IMR-90 (cell line): ENCODE measurements at places on chromosomes 5 and 9. TPM values are rescaled to one million over a fixed set of nuclear protein-coding genes. Genes with fewer than 3 reads are reported as not detected.

DNA sequence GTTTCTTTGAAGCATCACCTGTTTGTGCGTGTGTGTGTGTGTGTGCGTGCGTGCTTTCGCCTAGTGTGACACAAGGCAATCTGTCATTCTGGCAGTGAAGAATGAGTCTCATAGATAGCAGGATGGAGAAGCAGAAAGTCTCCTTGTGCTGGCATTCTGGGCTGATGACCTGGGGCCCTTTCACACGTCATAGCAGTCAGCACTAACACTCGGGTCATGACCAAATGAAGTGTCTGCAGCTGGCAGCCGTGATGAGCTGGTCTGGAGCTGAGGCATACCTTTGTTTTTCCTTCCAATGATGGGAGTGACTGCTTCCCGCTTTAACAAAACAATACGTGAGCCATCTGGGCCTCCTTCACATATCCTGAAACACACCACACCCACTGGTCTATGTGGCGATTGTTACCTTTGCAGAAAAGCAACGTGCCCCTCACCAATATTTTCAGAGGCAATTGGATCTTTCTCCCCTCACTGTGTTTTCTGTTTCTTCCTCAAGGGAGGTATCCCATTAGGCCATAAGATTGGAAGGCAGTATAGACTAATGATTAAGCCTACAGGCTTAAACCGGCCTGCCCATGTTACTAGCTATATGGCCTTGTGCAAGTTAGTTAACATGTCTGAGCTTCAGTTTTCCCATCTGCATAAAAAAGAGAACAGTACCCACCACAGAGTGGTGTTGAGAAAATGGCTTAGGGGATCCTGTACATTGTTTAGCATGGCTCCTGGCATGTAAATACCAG lies 88.8 kb downstream of the SREK1 start:
- DNase-seq = peak; percentile 55

DNA sequence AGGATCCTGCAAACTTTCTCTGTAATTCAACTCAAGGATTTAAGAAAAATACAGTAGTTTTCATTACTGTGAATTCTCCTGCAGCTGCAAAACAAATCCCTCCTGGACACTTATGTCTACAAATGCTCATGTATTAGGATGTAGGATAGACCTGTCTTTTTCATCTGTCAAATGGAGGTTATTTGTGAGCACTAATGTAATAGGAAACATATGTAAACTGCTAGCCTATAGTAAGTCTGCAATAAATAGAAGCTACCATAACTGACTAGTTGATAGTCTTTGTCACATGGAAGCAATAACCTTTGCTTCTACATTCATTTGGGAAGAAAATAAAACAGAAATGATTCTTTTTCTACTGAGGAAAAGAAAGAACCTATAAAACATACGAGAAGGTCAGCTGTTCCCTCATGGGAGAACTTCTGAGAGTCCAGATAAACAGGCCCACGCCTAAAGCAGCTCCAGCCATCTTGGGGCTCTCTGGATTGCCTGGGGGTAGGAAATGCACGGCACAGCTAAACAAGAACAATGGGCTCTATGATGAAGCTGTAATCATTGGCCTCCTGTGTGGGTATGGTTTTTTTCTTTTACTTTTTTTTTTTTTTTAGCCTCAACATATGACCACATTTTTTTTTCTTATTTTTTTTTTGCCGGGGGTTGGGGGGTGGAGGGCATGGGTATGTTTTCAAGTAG lies 6.2 kb downstream of the KCNV2 start:
- DNase-seq = no peak

- DNase-seq = no peak
Measured at GRCh38 chr5:5203451-5203850, 63.3 kb downstream of the ADAMTS16 start.

- no peak for DNase-seq
Measured at GRCh38 chr5:168274406-168274805, 17.0 kb upstream of the WWC1 start.

DNA sequence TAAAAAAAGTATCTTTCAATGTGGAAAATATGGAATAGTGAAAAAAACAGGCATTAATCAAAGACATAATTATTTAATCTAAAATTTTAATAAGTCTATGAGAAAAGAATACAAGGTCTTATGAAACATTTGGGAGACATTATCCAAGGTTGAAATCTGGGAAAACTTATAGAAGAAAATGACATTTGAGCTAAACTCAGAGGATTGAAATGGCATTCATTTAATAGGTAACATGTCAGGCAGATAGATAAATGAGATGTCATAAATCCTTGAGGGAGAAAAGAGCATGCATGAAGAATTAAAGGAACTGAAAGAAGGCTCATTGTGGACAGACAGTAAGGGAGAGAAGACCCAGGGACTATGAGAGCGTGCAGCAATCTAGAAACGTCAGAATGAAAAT lies 284.4 kb downstream of the PRR16 start:
- DNase-seq = no peak

DNA sequence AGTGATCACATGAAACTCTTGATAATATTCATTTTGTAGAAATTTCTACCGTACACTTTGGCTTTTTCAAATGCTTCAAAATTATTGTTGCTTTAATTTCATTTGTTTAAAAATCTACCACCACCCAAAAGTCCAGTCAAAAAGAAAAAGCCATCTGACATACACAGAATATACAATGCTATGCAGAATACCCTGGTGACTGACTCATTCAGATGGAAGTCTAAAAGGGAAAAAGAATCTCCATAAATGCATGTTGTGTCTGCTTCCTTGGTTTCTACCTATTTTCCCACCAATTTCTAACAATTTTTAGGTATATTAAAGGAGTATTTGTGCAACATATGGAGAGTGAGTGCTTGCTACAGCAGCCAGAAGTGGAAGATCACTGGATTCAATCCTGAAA lies 9.3 kb upstream of the RAPGEF6 start:
- peak; percentile 23 for DNase-seq

- no peak for DNase-seq
Measured at GRCh38 chr9:134728021-134728795, 86.6 kb downstream of the COL5A1 start.

DNA sequence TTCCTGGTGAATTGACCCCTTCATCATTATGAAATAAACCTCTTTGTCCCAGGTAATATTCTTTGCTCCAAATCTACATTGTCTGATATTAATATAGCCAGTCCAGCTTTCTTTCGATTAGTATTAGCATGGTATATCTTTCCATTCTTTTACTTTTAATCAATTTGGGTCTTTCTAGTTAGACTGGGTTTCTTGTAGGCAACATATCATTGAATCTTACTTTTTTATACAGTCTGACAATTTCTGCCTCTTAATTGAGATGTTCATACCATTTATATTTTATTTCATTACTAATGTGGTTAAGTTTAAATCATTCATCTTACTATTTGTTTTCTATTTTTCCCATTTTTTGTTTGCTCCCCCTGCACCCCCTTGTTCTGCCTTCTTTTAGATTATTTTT lies 61.7 kb upstream of the LIFR start:
- no peak for DNase-seq

GRCh38 chr9:36276254-36276653 lies 18.0 kb upstream of the GNE start:
- no peak for DNase-seq

GRCh38 chr9:122251351-122251750 lies 13.3 kb downstream of the RBM18 start:
- DNase-seq = no peak

- DNase-seq = no peak
Measured at GRCh38 chr9:136975644-136976043, 1.7 kb upstream of the PTGDS start.

- no peak for DNase-seq
Measured at GRCh38 chr9:81372628-81373191, 316.6 kb downstream of the TLE1 start.

GRCh38 chr5:147098233-147098790 lies 136.5 kb upstream of the STK32A start:
- DNase-seq = peak; percentile 34

DNA sequence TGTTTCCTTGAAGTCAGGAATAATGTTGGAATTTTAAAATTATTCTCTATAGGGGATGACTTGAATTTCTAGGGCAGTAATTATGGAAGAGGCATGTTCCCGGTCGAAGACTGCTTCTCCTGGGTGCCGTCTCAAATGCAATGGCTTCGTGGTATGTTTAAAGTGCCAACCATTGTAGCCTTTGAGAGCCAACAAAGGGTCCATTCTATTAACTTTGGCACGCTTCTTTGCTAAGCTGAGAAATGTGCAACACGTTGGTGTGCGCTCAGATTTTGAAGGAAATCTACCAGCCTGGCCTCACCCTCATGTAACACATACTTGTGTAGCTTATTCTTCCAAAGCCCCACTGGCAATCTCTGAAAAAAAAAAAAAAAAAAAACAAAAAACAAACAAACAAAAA lies 221.2 kb upstream of the ANKH start:
- DNase-seq = no peak

GRCh38 chr5:169178274-169178673 lies 122.7 kb downstream of the SLIT3 start:
- no peak for DNase-seq

- DNase-seq = peak; percentile 95
Measured at GRCh38 chr9:115204904-115205453, 87.0 kb upstream of the TNC start.

GRCh38 chr9:72991772-72992171 lies 38.9 kb upstream of the ALDH1A1 start:
- DNase-seq = no peak

- DNase-seq = no peak
Measured at GRCh38 chr5:180492226-180492903, 1.8 kb upstream of the CNOT6 start.

GRCh38 chr9:133685653-133686609 lies 49.8 kb downstream of the DBH start:
- DNase-seq = no peak

GRCh38 chr5:169867347-169867746 lies 112.9 kb downstream of the INSYN2B start:
- no peak for DNase-seq

- peak; percentile 78 for DNase-seq
Measured at GRCh38 chr9:98657897-98658296, 50.8 kb downstream of the GABBR2 start.

- peak; percentile 80 for DNase-seq
Measured at GRCh38 chr5:150511578-150512367, 3.8 kb downstream of the NDST1 start.

DNA sequence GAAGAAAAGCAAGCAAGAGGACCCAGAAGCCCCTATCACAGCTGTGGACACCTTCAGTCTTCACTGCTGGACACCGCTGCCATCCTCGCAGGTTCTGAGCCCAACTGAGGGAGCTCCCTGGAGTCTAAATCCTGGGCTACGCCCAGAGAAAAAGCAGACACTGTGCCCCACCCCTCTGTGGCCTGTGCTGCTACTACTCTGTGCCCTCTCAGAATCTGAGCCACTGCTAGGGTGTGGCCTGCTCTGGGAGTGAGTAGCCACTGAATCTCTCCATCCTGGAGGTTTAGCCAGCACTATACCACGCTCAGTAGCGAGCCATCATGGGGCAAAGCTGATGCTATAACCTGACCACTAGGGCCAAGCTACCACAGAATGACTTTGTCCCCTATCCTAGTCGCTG lies 338.2 kb downstream of the NPR3 start:
- no peak for DNase-seq

DNA sequence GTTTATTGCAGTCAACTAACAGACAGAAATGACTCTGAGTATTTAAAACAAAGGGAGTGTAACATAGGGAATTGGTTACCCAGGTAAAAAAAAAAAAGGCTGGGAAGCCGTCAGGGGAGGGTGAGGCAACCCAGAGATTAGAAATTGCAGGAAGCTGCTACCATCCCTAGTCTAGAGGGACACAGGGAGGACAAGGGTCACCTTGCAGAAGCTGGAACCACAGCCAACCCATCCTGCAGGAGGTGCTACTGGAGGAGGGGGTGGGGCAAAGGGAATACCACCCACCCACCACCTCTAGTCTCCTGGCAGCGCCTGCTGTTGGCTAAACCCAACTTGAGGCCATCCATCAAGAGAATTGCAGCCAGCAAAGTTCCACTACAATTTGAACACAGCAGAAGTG lies 6.5 kb downstream of the CAST start:
- no peak for DNase-seq

GRCh38 chr5:175642998-175643397 lies 14.9 kb upstream of the HRH2 start:
- no peak for DNase-seq

GRCh38 chr9:92592946-92593861 lies 57.4 kb upstream of the ECM2 start:
- peak; percentile 25 for DNase-seq

DNA sequence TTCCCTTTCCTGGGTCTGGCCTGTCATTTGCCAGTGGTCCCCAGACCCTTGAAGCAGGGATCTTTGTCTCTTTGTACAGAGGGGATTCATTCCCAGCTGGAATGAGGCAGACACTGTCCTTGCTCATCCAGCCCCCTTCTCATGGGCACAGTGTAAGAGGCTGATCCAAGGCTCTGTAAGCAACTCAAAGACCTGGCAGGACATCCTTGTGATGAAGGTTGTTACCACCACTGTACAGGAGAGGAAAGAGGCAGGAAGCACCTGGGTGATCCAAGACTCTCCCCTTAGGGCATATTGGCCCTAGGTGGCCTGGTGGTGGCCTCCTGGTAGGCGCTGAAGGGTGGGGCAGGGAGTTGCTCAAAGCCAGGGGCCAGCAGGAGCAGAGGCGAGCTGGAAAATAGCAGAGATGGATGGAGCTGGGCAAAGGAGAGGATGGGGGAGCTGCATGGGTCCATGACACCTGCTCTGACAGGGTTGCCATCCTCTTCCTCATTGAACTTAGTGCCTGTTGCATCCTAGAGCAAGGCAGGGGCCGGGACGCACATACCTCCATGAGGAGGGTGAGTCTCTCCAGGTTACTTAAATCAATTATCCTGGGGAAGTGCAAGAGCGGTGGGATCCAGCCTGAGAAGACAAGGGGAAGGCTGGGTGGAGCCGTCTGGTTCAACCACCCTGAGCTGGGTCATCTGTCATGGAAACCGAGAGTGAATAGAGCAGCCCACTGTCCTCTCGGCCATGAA lies 9.8 kb upstream of the GADD45G start:
- no peak for DNase-seq

GRCh38 chr9:126696401-126697145 lies 82.8 kb downstream of the LMX1B start:
- DNase-seq = no peak

DNA sequence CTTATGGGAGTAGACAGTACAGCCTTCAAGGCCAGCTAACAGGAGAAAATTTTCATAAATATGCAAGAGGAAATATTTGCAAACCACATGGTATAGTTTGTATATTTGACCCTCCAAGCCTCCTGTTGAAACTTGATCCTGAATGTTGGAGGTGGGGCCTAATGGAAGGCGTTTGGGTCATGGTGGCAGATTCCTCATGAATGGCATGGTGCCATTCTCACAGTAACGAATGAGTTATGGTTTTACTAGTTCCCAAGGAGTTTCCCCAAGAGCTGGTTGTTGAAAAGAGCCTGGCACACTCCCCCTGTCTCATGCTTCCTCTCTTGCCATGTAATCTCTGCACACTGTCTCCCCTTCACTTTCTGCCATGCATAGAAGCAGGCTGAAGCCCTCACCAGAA lies 3.3 kb upstream of the PAIP1 start:
- peak; percentile 77 for DNase-seq

The PDLIM4 gene
- 214 and 225 TPM in 2 replicates for polyA plus RNA-seq

The CCNJL gene
- 3.8 and 5.3 TPM in 2 replicates for polyA plus RNA-seq

The RALGDS gene
- polyA plus RNA-seq = 36.9 and 37.2 TPM in 2 replicates

The TNFSF8 gene
- polyA plus RNA-seq = not detected in 2 replicates

The LHX3 gene
- polyA plus RNA-seq = not detected in 2 replicates

The HEMGN gene
- not detected in 2 replicates for polyA plus RNA-seq

The MAML1 gene
- polyA plus RNA-seq = 10.2 and 20.4 TPM in 2 replicates

The SOWAHA gene
- 0.03 TPM in 1 of 2 replicates, not detected in the other for polyA plus RNA-seq

The FOXI1 gene
- polyA plus RNA-seq = not detected in 2 replicates

The HMCN2 gene
- polyA plus RNA-seq = 0.02 and 0.03 TPM in 2 replicates

The MXD3 gene
- polyA plus RNA-seq = 12.9 and 14.5 TPM in 2 replicates

The LVRN gene
- polyA plus RNA-seq = 0.06 and 0.10 TPM in 2 replicates

The TCF7 gene
- 3.4 and 3.8 TPM in 2 replicates for polyA plus RNA-seq

The FOXD4L5 gene
- polyA plus RNA-seq = not detected in 2 replicates
